Muscle of back (tissue), 13 donors: ENCODE measurements at places on chromosomes 3 and 15.

- no peak for DNase-seq
Observed at GRCh38 chr15:77772641-77773402, 140.1 kb upstream of the LINGO1 start.

- DNase-seq = no peak
Observed at GRCh38 chr3:130760922-130761321, 14.3 kb upstream of the PIK3R4 start.

GRCh38 chr3:13833506-13834257 is 46.2 kb downstream of the WNT7A start:
- no peak for DNase-seq

- DNase-seq = no peak
Observed at GRCh38 chr3:60294181-60294580, 957.1 kb downstream of the FHIT start.

DNA sequence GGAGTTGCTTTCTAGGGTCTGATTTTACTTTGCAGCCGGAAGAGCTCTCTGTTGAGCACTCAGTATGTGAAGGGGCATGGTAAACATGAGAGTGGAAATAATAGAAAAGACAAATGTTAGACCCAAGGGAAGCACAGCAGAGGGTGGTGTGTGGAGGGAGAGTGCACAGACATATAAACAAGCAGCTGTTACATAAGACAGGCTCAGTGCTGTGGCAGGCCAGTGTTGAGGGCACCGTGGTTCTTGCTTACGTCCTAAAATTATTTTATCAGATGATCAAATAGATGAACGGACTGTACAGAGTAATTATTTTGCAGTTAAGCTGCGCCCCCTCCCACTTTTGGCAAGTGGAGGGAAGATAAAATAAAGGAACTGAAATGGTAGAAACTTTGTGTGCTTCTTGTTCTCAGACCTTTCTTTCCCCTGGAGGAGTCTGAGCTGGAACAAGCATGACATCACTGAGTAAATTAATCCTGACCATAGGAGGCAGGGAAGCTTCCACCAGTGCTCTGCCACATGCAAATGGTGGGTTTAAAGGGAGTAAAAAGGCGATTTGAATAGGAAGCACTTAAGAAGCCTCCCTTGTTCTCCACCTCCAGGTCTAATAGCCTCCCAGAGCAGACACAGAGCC is 205.6 kb downstream of the IL20RB start:
- DNase-seq = peak; percentile 60

- DNase-seq = no peak
Observed at GRCh38 chr3:9721015-9721699, 10.4 kb upstream of the BRPF1 start.

DNA sequence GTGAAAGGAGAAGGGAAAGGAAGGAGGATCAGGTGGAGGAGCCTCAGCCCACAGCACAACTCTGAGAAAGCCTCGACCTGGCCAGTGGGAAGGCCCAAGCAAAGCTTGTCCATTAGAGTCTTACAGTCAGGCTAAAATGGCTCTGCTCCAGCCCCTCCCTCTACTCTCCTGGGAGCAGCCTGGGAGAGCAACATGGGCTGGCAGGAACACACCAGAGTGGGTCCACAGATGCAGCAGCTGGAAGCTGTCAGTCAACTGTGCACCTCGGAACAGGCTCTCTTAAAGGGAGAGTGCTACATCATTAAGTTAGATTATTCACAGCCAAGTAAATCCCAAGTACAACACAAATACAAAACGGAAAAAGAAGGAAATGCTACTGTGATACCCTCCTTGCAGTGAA is 98.0 kb upstream of the LIMD1 start:
- DNase-seq = no peak

- peak; percentile 92 for DNase-seq
Observed at GRCh38 chr3:172125963-172126457, 86.6 kb downstream of the FNDC3B start.

- DNase-seq = no peak
Observed at GRCh38 chr3:172198428-172198827, 159.1 kb downstream of the FNDC3B start.

- DNase-seq = no peak
Observed at GRCh38 chr3:49131040-49131439, 1.8 kb downstream of the LAMB2 start.

GRCh38 chr15:64235552-64235951 is 72.7 kb upstream of the PPIB start:
- no peak for DNase-seq

GRCh38 chr3:62041681-62042080 is 331.7 kb downstream of the FEZF2 start:
- DNase-seq = no peak

DNA sequence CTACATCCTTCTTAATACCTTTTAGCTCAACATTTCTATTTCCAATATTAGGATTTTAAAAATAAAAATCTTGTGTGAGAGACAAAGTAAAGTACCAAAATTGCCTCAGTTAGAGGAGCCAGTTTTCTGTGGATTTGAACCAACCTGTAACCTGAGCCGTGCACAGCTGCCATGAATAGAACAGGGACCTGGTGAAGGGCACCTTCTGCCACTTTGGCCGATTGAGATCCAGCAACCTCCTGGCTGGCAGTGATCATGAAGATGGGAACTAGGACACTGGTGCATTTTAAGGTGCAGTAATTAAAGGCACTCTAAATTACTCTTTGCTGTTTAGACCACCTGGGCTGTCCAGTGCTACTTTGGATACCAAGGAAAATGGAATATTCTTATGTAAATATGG is 34.3 kb upstream of the TRAK1 start:
- no peak for DNase-seq

GRCh38 chr15:69538379-69538778 is 85.8 kb downstream of the RPLP1 start:
- no peak for DNase-seq

GRCh38 chr3:25834346-25834745 is 44.5 kb downstream of the OXSM start:
- no peak for DNase-seq

DNA sequence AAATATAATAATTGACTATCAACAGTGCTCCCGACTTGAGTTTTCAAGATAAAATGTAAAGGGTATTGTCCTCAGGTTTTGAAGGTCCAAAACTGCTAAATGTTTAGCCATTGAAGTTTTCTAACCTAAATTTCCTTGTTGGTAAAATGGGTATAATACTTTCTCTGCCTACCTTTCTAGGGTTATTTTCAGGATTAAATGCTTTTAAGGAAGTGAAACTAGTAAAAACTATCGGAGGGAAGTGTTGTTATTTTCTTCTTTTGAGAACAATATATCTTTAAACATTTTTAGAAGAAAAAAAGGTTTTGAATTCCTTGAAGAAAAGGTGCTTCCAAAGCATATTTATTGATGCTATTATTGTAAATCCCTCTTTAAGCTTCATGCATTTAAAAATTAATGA is 67.3 kb downstream of the FILIP1L start:
- DNase-seq = no peak

DNA sequence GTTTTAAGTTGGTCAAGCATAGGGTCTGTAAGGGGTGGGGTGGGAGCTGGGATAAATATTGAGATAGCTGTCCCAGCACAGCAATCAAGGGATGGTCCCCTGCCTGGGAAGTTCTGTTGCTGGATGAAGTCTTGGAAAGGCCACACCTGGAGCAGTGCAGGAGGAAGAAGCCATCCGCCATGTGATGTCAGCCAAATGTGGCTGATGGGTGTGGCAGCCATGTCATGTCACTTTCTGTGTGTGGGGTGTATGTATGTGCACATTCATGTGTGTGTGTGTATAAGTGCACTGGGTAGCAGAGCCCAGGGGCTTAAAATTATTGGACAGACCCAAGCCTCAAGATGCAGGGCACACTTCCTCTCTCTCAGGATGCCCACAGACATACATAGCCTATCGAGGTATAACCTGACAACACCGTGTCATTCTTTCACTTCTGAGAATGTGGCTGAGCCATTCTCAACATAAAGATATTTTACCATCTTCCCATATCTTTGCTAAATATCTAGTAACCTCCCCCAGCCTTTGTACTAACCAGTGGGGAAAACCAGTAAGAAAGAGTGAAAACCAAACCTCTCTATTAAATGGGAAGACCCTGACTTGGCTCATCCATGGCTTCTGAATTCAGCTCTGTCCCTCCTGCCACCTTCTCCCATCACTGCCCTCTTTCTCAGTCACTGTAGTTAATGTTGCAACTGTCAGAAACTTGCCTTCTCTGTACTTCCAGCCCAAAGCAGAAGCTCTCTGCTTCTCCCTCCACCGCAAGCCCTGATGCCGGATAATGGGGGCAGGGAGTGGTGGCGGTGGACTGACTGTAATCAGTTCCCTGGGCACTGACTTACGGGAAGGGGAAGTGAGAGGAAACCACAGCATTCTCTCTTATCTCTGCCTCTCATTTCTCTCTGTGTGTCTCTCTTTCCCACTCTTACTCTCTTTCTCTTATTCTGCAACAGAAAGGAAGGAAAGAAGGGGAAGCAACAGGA is 11.2 kb downstream of the TNFSF10 start:
- DNase-seq = no peak

DNA sequence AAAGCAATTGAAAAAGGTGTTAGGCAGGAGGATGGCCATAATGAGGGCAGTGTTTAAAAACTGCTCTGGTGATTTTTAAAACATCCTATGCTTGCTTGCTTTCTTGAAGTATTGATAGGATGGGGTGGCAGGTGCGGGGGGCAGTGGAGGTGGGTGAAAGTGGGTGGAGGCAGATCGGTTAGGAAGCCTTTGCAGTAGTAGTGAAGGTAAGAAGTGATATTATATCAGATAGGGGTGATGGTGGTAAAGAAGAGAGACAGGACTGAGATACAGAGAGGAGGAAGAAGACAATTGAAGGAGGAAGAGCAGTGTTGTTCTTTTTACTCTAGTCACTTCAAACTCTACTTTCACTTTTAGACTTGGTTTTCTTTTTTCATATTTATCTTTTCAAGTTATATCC is 11.1 kb downstream of the ZNF80 start:
- no peak for DNase-seq

- no peak for DNase-seq
Observed at GRCh38 chr3:79843180-79843579, 75.4 kb upstream of the ROBO1 start.

DNA sequence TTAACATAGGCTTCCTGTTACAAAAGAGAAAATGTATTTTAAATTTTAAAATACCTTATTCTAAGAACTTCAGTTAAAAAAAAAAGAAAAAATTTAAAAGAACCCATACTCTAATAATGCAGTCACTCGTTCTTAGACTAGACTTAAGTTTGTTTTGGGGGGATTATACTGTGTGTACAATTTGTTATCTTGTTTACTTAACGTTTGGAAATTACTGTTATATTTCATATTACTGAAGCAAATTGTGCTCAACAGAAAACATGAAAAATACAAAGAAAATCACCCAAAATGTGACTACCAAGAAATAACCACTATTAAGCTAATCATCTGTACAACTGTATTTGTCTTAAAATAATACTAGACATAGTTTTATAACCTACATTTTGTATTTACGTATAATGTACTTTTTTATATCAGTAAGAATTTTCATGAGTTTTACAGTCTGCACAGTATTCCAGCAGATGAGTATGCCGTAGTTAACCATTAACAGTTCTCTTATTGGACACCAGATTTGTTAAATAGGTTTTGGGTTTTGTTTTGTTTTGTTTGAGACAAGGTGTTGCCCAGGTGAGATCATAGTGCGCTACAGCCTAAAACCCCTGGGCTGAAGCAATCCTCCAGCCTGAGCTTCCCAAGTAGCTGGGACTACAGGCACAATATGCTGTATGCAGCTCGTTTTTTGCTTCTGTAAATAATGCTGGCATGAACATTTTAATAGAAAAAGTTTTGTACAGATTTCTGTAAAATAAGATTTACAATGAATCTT is 88.8 kb upstream of the CHD2 start:
- no peak for DNase-seq
